ENCODE measurements at places on chromosomes 16 and 17.

- no peak for DNase-seq
Measured at GRCh38 chr17:75688209-75688825, 21.2 kb downstream of the SAP30BP start.

GRCh38 chr16:17938546-17938945, 398.0 kb downstream of the NPIPA8 start:
- no peak for DNase-seq

DNA sequence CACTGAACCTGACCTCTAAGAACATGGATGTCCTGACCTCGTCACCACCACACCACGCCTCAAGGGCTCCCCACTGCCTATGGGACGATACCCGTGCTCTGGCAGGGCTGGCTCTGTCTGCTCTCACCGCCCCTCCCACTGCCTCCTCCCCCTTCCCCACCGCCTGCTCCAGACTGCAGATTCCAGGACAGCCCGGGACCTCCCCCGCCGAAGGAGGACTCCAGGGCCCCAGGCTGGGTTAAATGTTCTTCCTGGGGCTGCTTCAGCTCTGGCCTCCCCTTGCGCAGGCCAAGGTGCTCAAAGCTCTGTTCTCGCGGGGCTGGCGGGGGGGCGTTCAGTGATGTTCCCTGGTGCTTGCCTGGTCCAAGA, 3.1 kb downstream of the NPW start:
- no peak for DNase-seq

GRCh38 chr17:16353317-16354174, at the start of gene CENPV:
Gene CENPV, minus strand, starts transcription at chr17:16353469. Its CDS starts 33 bp downstream, at chr17:16353436.
- DNase-seq, result no peak

- no peak for DNase-seq
Measured at GRCh38 chr16:1865902-1866690, 5.9 kb downstream of the MEIOB start.

- DNase-seq, result no peak
Measured at GRCh38 chr16:84532855-84533486, 28.5 kb upstream of the MEAK7 start.

- DNase-seq, result no peak
Measured at GRCh38 chr17:31172388-31172787, 77.6 kb downstream of the NF1 start.

DNA sequence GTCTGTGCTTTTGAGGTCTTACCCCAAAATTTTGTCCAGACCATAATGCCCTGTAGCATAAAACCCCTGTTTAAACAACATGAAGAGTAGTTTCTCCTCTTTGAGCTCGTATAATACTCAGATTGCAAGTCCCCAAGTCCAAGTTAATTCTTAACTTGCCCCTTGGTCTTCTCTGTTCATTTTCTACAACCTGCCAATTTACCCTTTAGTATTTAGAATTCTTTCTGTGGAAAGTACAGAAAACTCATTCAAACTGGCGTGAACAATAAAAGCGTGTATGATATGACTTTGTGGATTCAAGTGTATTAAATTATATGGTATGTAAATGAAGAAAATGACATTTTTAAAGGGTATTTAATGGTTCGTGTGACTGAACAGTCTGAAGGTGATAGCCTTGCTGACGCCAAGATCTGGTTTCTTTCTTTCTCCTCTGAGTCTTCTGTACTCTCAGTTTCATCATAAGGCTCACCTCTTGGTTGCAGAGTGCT, 185.6 kb downstream of the PRKCA start:
- no peak for DNase-seq

- DNase-seq, result no peak
Measured at GRCh38 chr16:81708266-81709015, 70.7 kb upstream of the PLCG2 start.

GRCh38 chr16:52446080-52446479, 100.9 kb downstream of the TOX3 start:
- no peak for DNase-seq

- no peak for DNase-seq
Measured at GRCh38 chr17:75174996-75175395, 7.8 kb downstream of the SUMO2 start.

GRCh38 chr17:74123866-74124444, 79.5 kb upstream of the RPL38 start:
- no peak for DNase-seq

DNA sequence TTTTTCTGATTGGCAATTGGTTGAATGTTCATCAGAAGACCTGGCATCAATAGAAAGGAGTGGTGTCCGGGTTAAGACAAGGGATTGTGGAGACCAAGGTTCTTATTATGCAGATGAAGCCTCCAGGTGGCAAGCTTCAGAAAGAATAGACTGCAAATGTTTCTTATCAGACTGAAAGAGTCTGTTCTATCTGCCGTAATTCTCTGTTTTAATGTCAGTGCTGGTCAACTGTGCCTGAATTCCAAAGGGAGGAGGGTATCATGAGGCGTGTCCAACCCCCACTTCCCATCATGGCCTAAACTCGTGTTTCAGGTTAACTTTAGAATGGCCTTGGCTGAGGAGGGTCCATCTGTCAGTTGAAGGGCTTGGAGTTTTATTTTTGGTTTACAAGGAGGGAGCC, 60.4 kb upstream of the AKTIP start:
- DNase-seq, result no peak

DNA sequence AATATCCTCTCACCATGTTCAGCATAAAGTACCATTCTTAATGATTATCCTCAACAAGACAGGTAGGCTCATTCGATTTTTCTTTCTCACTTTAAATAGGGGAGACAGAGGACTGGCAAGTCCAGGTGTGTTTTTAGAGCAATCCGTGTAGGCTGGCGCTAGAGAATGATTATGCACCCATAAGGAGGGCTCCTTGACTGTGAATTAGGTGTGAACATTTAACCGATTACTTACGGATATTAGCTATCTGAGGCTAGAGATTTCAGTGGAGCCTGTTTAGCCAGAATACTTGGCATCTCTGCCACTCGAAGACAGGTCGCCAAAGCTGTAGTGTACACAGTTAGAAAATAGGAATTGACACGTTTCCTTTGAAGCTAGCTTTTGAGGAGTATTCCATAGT, 1.9 kb downstream of the SEC14L1 start:
- no peak for DNase-seq

GRCh38 chr16:72023962-72024361, 15.4 kb downstream of the DHODH start:
- DNase-seq, result no peak

- no peak for DNase-seq
Measured at GRCh38 chr16:11181899-11182279, 74.1 kb downstream of the SOCS1 start.

- DNase-seq, result no peak
Measured at GRCh38 chr16:89200850-89201411, 594 bp upstream of the SLC22A31 start.

DNA sequence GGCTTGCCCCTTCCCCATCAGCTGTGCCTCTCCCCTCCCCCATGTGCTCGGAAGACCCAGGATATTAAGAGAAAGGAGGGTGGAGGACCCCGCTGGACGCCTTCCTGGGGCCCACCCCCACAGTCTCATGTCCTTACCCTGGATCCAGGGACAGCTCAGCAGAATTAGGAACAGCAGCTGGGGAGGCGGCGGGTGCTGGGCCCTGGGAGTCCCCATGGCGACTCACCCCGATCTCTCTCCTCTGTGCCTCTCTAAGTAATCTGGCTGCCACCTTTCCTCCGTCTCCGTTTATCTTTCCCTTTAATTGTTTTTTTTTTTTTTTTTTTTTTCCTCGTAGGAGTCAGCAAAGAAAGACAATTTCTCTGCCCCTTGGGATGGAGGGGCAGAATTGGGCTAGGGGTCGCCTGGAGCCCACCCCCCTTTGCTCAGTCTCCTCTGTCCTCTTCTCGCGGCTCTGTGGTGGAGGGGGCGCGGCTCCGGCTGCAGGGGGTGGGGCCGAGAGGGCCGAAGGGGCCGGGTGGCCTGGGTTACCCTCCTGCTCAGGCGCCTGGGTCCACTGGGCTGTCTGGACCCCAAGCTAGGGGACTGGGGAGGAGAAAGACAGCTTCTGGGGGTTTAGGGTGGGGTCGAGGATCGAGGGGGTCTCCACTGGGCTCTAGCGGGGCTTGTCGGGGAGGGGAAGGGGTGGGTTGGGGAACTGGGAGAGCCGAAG, 390 bp downstream of the SEZ6L2 start:
- no peak for DNase-seq

DNA sequence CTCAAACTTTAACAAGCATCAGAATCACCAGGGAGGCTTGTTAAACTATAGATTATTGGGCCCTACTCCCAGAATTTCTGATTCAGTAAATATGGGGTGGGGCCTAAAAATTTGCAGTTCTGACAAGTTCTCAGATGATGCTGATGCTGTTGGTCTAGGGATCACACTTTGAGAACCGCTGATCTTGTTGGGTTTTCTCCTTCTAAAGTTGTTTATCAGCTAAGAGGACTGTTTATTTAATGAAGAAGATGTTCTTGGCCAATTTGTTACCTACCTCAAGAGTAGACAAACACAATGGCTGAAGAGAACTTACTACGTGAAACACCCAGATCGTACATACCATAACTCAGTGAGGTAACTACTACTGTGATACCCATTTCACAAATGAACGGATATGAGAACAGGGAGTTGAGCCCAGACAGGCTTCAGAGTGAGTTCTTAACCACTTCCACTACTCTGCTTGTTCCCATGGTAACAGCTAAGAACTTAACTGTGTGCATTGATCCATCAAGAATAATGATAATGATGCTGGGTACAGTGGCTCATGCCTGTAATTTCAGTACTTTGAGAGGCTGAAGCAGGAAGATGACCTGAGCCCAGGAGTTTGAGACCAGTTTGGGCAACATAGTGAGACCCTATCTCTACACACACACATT, 85.3 kb upstream of the NSRP1 start:
- no peak for DNase-seq

- DNase-seq, result no peak
Measured at GRCh38 chr16:68299571-68300453, 10.9 kb downstream of the SLC7A6OS start.

- DNase-seq, result no peak
Measured at GRCh38 chr17:58621174-58621573, 70.7 kb downstream of the TEX14 start.

DNA sequence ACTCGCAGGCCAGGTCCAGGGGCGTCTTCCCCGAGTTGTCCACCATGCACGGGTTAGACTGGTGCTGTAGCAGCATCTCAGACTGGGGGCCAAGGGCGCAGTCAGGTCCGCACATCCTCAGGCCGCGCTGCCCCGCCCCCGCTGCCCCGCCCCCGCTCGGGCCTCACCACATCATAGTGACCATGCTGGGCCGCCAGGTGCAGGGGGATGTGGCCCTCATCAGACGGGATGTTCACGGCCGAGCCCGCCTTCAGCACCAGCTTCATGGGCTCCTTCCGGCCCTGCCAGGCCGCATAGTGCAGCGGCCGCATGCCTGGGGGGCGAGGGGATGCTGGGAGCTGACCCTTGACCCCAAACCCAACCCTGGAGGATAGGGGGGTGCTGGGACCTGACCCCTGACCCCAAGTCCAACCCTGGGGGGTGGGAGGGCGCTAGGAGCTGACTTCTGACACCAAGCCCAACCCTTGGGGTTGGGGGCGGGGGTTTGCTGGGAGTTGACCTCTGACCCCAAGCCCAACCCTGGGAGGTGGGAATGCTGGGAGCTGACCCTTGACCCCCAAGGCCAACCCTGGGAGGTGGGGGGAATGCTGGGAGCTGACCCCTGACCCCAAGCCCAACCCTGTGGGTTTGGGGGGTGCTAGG, 7.0 kb downstream of the CASKIN1 start:
- no peak for DNase-seq

DNA sequence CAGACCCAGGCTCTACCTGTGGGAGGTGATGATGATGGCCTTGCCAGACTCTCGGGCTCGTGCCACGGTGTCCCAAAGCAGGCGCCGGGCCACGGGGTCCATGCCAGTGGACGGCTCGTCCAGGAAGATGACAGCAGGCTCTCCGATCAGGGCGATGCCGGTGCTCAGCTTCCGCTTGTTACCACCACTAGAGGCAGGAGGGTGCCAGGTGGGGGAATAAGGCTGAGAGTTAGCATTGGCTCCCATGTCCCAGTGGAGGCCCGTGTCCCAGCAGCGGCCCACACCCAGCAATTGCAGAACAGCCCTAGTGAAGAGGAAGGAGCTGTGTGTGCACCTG, 10.3 kb upstream of the RNPS1 start:
- no peak for DNase-seq

DNA sequence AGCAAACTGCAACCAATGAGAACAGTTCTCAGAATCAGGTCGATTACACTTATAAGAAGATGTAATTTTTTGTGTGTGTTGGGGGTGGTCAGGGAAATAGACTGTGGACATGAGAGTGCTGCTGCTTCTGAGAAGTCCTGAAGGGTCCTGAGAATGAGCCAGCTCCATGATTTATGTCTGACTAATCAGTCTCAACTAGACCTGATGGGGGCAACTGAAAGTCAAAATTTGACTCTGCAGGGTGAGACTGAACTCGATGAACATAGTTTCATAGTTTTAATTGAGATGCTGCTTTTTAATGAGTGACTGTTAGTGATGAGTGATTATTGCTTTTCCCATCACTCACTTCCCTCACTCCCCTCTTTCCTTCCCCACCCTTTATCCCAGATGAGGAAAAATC, 37.3 kb downstream of the SMARCE1 start:
- no peak for DNase-seq

GRCh38 chr16:4110680-4111079, 5.6 kb downstream of the ADCY9 start:
- no peak for DNase-seq

GRCh38 chr16:410516-411178, 9.0 kb downstream of the DECR2 start:
- no peak for DNase-seq

DNA sequence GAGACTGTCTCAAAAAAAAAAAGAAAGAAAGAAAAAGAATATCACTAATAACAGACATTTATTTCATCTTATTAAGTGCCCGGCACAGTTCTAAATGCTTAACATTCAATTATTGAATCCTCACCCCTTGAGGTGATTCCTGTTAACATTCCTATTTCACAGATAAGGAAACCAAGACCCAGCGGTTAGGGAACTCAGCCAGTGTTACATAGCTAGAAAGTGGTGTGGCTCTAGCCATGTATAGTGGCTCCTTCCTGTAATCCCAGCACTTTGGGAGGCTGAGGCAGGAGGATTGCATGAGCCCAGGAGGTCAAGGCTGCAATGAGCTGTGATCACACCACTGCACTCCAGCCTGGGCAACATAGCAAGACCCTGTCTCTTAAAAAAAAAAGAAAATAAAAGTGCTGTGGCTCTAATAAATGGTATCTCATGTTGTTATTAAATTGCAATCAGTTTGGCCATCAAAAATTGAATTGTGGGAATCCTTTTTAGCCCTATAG, 28.1 kb downstream of the ZNRF1 start:
- DNase-seq, result no peak

DNA sequence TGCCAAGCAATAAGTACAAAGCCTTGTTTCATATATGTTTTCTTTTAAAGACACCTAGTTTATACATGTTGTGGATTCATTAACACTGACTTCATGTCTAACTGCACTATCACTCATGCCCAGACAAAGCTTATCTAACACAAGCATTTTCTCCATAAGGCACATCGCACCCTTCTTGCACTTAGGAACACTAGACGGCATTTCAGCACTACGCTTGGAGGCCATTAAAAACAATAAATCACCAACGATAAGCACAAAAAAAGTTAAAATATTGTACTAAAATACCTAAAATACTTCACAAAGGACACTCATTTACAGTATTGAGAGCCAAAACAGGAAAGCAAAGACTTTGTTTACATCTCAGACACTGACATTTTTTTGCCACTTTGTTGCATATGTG, 39.0 kb upstream of the TEKT3 start:
- DNase-seq, result no peak

- DNase-seq, result no peak
Measured at GRCh38 chr17:784143-784542, 2.0 kb downstream of the MRM3 start.

- no peak for DNase-seq
Measured at GRCh38 chr16:79887541-79888540, 287.3 kb upstream of the MAF start.

- DNase-seq, result no peak
Measured at GRCh38 chr17:622356-622755, 92.3 kb downstream of the VPS53 start.

Measured in NCI-H2029 treated with DMSO at 0.1 percent for 48 hours (cell line).